ENCODE measurements at places on chromosomes 12 and 14.

DNA sequence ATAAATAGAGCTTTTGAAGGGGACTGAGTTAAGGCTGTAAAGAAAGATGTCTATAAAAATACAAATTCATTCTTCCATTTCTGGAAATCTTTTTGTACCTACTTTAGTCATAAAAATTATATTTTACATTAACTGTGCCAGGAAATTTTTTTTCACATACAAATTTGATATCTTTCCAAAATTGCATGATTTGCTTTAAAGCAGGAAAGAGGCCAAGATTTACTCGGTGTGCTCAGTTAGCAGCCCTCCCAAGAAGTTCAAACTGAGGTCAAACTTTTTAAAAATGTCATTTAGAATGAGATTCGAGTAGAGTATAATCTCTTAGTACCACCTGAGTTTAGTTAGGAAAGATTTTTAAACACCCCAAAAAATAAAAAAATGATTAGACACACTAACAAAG is 173.2 kb upstream of the GRIP1 start:
- no peak for DNase-seq

GRCh38 chr14:73258845-73259611 is 21.7 kb downstream of the PAPLN start:
- no peak for DNase-seq

GRCh38 chr12:55822228-55822627 is 4.4 kb downstream of the ORMDL2 start:
- no peak for DNase-seq

DNA sequence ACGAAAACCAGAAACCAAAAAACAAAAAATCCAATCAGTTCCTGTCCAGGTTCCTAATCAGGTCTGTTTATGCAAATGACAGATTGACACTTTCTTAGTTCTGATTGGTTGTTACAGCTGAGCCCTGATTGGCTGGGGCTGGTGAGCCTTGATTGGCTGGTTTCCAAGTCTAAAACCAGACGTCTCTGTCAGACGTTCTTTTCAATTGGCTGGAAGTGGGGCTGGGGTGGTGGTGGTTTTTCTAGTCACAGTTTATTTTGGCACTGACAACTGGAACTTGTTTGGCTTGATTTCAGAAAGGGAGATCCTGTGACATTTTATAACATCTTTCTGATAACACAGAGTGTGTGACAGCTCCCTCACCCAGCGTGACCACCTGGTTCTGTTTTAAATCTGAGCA is 36.1 kb upstream of the PRICKLE1 start:
- DNase-seq, result no peak

DNA sequence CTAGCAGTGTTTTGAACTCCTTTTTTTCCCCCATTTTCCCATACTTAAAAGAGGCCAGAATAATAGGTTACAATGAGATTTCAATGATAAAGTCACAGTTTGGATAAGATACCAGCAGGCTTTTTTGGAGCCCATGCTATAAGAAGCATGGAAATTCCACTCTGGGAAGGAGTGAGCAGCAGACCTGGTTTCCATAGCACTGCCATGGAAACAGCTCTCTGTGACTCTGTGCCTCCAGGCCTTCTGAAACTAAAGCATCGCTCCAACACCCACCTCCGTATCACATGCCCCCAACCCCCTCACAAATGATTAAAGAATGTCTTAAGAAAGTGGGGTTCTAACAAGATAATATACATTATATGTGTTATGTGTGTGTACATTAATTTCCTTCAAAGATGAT is 165.0 kb downstream of the GRIN2B start:
- no peak for DNase-seq

DNA sequence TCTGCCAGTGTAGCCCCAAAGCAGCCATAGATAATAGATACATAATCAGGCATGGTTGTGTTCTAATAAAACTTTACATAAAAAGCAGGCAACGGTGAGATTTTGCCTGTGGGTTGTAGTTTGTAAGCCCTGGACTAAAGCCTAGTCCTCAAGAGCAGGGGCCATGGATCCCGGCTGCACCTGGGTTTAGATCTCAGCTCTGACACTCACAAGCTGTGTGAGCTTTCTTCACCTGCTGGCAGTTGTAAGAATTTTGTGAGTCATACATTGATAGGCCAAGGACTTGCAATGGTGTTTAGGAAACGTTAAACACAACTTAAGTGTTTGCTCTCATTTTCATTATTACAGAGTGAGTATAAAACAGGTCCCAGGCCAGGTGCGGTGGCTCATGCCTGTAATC is 395.8 kb upstream of the TBX3 start:
- DNase-seq, result no peak

DNA sequence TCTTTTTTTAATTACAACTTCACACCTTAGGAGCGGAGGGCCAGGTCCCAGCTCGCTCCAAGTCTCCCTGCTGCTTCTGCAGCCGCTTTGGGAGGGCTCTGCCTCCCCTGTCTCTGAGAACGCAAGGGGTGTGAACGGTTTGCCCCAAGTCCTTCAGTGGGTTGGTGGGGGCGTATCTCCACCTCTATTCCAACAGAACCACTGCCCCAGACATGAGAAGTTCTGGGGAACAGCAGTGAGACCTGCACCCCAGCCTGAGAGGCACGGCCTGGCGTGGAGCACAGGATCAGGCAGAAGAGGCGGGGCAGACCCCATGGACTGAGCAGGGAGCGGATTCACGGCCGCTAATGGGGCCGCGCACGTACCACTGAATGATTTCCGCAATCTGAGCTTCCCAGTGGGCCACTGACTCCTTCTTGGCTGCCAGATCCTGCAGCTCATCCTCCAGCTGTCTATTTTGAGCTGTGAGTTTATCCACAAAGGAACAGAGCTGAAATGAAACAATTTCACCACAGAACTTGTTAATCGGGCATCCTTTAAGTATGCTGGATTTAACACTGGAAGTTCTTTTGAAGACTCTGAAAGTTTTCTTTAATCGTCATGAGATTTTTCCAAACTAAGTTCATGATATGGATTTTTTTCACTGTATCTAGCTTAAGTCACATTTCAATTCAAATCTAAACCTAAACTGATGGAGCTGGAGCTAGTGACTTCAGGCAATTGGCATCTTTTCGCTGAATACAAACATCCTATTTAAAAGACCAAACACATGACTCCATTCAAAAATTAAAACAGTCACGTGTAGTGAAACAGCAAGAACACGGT is 44.4 kb downstream of the AMN start:
- no peak for DNase-seq

GRCh38 chr12:3177778-3178425 is 100.7 kb downstream of the TSPAN9 start:
- no peak for DNase-seq

DNA sequence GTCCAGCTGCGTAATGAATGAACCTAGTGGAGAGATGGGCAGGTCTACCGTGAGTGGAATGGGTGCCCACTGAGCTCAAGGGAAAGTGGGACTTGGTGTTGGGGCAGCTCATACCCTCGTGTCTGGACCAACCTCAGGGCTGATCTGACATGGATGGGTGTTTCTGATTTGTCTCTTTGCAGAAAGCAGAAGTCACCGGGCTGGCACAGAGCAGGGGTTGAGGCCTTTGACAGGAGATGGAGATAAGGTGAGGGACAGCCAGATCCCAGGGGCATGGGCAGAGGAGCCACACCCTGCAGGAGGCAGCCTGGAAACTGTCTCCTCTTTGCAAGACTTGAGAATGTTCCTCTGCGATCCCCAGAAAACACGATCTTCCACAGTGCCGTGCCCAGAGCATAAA is 20.9 kb upstream of the PPP1CC start:
- no peak for DNase-seq

DNA sequence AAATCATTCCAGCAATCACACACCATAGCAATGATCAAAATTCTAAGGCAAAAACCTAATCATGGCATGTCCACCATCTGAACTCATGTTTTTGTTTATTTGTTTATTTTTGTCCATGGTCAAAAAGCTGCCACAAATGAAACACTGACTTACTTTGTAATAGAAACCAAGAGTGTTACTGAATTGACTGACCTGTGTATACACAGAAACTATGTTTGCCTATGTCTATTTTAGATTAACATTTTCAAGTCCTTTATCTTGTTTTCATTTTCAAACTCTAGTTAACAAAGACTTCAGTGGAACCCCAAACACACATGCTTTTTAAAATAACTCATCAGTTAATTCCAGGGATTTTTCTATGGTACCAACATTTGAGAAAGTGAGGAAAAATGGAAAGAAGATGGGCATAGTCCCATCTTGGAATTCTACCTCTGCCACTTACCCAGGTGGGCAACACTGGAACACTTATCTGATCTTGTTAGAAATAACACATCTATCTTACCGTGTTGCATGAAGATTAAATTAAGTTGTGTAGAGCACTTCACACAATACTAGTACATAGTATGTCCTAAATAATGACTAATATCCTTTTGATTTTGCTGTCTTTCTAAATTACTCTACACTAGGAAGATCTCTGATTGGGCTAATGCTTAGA is 6.4 kb downstream of the LUM start:
- DNase-seq, result no peak

GRCh38 chr14:74257941-74258763 is 18.9 kb downstream of the VSX2 start:
- DNase-seq, result no peak

GRCh38 chr12:81797100-81797499 is 38.0 kb upstream of the PPFIA2 start:
- no peak for DNase-seq

- DNase-seq, result no peak
Observed at GRCh38 chr12:15613981-15614380, 175.2 kb downstream of the EPS8 start.

DNA sequence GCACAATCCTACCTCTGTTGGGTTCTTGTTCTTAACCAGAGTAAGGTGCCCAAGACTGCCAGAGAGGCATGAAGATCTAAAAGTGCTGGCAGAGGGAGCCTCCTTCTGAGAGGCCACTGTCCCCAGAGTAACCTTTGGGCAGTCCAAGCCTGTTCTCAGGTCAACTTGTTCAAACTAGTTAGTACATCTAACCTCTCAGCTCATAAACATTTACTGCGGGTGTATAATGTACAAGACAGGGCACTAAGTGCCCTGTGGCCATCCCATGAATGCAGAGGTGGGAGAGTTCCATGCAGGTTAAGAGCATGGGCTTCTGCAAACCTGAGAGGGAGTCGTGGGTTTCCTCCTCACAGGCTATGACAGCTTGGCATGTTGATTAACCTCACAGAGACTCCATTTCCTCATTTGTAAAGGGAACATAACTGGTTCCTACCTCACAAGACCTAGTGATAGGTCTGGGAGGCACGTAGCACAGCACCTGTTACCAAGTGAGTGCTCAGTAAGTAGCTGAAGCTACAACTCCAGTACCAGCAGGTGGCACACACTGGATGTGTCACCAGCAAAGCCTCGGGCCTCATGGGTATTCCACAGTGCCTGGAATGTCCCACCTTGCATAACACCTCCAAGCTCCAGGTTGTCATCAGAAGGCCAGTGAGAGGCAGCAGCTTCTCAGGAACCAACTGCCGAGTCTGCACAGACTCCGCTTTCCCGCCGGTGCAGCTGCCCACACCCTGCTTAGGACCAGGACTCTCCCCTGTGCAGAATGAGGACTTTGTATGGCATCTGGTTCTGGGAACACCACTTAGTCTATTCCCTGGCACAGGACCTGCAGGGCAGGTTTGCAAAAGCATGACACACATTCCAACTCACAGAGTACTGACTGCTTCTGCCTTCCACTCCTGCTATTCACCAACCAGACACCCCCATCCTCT is 4.4 kb downstream of the VDR start:
- DNase-seq, result peak; percentile 15

DNA sequence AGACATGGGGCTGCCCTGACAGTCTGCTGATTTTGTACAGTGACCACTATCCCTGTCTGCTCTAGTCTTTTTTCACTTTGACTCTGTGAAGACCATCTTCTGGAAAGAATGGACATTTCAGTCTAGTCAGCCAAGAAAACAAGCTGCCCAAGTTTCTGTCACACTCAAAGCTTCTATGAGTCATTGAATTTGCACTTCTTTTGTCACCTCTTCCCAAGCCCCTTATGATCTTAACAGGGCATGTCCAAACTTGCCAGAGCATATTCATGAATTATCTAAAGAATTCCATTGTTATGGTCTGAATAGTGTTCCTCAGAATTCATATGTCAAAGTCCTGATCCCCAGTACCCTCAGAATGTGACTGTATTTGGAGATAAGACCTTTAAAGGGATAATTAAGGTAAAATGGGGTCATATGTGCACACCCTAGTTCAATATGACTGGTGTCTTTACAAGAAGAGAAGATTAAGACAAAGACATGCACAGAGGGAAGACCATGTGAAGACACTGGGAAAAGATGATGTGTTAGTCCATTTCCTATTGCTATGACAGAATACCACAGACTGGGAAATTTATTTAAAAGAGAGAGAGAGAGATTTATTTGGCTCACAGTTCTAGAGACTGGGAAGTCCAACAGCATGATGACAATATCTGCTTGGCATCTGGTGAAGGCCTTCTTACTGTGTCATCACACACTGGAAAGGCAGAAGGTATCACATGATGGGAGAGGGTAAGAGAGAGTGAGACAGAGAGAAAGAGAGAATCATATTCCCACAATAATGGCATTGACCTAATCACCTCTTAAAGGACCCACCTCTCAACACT is 242.6 kb downstream of the BTG1 start:
- no peak for DNase-seq

DNA sequence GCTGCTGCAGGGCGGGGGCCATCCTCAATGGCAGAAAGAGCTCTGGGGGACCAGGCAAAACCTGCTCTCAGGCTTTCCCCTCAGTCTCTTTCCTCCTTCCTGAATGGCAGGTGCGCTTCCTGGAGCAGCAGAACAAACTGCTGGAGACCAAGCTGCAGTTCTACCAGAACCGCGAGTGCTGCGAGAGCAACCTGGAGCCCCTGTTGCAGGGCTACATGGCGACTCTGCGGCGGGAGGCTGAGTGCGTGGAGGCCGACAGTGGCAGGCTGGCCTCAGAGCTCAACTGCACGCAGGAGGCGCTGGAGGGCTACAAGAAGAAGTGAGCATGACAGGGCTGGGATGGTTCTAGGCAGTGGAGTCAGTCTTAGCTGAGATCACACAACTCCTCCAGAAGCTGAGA is 22.9 kb upstream of the KRT83 start:
- no peak for DNase-seq

- no peak for DNase-seq
Observed at GRCh38 chr14:93249128-93249831, 42.2 kb downstream of the UBR7 start.

DNA sequence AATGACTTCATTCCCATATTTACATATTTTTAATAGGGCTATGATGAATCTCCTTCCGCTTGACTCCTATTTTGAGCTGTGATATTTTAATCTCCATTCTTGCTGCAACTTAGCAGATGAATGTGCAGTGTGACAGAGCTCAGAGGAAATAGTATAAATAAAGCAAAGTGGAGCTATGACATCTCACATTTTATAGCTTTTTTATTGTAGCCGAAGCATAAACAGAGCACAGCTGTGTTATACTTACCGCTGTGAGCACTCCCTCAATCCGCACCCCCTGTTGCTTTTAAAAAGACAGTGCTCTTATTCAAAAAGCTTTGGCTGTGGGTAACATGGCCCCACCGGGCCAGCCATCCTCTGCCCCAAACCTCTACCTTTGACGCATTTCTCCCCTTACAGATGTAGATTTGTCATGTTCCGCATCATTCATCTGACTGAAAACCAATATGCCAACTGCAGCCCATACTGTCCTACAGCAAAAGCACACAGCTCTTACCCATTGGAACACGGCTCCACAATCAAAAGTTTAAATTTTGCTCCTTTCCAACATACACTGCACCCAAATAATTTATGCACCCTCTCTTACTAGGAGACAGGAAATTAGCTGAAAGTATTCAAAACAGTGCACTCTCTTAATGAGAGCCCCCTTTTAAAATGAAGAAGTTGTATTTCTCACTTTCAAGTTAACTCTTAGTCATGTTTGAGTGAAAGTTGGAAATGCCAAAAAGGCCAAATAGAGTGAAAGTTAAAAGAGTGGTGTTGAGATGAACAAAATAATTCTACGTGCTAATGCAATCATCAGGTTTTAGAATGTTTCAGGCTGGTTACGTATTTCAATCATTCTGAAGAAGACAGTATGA is 429.3 kb upstream of the SOX5 start:
- DNase-seq, result no peak

Measured in NCI-H1930 (cell line).